ENCODE measurements at places on chromosomes 16 and 17. TPM values are rescaled to one million over a fixed set of nuclear protein-coding genes. Genes with fewer than 3 reads are reported as not detected.

Gene FA2H
- 7.3 TPM for total RNA-seq

DNA sequence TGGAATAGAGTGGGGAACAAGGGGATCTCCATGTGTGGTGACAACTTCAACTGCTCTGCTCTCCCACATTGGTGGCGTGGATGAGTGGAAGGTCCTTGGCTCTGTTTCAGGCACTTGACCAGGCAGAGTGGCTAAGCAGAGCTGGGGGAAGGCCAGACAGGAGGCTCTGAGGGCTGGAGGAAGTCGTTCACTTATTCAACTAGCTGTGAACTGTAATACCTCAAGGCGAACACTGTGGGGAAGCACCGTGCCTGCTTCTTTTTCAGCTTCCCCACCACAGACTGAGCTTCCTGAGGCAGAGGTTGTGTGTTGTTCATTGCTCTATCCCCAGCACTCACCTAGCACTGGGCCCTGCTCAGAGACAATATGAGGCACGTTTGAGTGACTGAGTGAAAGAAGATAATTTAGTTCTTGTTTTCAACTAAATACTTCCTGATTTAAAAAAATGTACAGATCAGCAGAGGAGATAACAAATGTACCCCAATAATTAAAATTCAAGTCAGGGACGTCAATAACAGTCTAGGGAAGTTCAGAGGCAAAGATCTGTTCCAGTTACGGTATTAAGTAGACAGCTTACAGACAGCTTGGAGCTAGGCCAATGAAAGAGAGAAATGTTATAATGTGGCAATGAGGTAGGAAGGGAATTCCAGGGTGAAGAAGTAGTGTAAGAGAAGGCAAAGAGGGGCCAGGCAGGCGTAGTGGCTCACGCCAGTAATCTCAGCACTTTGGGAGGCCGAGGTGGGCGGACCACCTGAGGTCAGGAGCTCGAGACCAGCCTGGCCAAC is 34.7 kb downstream of the MYO18A start:
- peak; percentile 82 for DNase-seq
- H3K4me3 ChIP-seq: no peak overlapping the region
- peaks cover 22% of the 10 kb centered on the region for H3K4me1 ChIP-seq
- H3K36me3 ChIP-seq: no peaks in the 10 kb centered on the region

Gene MSLN
- total RNA-seq: 464 TPM

GRCh38 chr17:7841396-7841914 is 7.4 kb downstream of the KDM6B start:
- H3K36me3 ChIP-seq: no peaks in the 10 kb centered on the region
- no peaks in the 10 kb centered on the region for H3K27me3 ChIP-seq
- peak overlapping the region; percentile 100 for H3K27ac ChIP-seq
- peaks cover 35% of the 10 kb centered on the region for H3K4me1 ChIP-seq
- DNase-seq: peak; percentile 84
- H3K4me3 ChIP-seq: peak overlapping the region; percentile 63

GRCh38 chr16:70684146-70685060 is 1.4 kb downstream of the MTSS2 start:
- H3K27ac ChIP-seq: peak overlapping the region; percentile 55
- peaks cover 21% of the 10 kb centered on the region for H3K27me3 ChIP-seq
- H3K36me3 ChIP-seq: no peaks in the 10 kb centered on the region
- H3K4me1 ChIP-seq: peaks cover 40% of the 10 kb centered on the region
- peak; percentile 63 for DNase-seq

GRCh38 chr17:76197911-76198310 is 42.4 kb downstream of the RNF157 start:
- no peaks in the 10 kb centered on the region for H3K4me1 ChIP-seq
- H3K36me3 ChIP-seq: no peaks in the 10 kb centered on the region
- no peak overlapping the region for H3K4me3 ChIP-seq
- no peaks in the 10 kb centered on the region for H3K27me3 ChIP-seq

DNA sequence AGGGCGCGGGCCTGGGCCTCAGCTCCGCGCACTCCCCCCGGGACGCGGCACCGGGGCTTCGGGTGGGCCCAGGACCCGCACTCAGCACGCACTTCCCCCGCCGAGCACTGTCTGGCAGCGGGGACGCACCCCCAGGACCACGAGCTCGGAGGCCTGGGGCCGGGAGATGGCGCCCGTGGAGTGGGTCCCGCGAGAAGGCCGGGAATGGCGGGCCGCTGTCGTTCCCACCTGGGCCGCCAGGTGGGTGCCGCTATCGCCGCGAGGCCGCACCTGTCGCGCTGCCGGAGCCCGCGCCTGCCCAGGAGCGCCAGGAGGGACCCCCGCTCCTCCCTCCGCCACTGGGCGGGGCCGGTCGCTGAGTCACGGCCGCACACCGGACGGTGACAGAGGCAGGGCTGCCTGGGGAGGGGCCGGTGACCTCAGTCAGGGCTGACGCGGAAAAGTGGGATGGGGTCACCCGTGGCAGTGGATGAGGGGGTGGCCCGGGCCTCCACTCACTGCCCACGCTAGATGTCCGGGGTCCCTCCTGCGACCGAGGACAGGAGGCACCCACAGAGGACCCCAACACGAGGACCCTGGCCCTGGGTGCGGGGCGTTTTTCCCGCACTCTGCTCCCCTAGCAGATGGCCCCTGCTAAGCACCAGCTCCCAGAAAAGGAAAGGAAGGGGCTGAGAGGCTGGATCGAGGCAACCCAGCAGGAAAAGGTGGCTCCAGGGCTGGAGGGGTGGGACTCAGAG is 6.9 kb upstream of the ACTG1 start:
- no peaks in the 10 kb centered on the region for H3K36me3 ChIP-seq
- peak overlapping the region; percentile 71 for H3K27ac ChIP-seq
- DNase-seq: peak; percentile 93
- no peaks in the 10 kb centered on the region for H3K27me3 ChIP-seq
- H3K4me1 ChIP-seq: peaks cover 50% of the 10 kb centered on the region

DNA sequence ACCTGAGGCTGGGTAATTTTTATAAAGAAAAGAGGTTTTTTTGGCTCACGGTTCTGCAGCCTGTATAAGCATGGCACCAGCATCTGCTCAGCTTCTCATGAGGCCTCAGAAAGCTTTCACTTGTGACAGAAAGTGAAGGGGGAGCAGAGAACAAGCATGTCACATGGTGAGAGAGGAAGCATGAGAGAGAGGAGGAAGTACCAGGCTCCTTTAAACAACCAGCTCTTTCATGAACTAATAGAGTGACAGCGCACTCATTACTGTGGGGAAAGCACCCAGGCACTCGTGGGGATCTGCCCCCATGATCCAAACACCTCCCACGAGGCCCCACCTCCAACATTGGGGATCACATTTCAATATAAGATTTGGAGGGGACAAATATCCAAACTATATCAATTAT is 86.8 kb downstream of the USP32 start:
- H3K4me3 ChIP-seq: no peak overlapping the region
- H3K27me3 ChIP-seq: no peaks in the 10 kb centered on the region

- no peak overlapping the region for H3K4me3 ChIP-seq
- DNase-seq: no peak
- no peaks in the 10 kb centered on the region for H3K36me3 ChIP-seq
- H3K27ac ChIP-seq: no peak overlapping the region
These were observed 14.7 kb upstream of the PABPN1L start for GRCh38 chr16:88881007-88881615.

DNA sequence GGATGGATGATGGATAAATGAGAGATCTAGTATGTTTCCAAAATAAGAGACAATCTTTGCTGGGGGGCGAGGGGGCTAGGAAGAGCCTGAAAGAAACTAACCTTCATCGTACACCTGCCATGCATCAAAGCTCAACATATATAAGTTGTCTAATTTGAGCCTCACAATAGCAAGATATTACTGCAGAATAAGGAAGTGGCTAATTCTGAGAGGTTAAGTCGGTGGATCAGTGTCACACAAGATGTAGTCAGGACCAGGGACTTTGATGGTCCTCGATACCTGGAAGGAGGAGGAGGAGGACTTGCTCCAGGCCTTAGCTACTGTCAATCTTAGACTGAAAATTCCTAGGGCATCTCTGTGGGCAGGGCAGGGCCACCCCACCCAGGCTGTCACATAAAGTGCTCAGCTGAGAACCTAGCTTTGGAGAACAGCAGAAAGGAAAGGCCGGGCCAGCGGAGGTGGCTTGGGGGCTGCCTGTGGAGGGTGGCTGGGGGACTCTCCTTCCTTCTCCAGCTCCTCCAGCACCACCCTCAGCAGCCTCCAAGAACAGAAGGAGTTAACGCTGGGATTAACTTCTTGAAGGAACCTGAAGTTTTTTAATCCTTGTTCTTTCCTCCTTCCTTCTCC is 460 bp upstream of the SLC13A2 start:
- H3K27ac ChIP-seq: no peak overlapping the region
- H3K4me1 ChIP-seq: no peaks in the 10 kb centered on the region
- no peak overlapping the region for H3K4me3 ChIP-seq
- H3K27me3 ChIP-seq: no peaks in the 10 kb centered on the region
- no peak for DNase-seq
- H3K36me3 ChIP-seq: no peaks in the 10 kb centered on the region

Gene TRIM25
- total RNA-seq: 71.4 TPM

DNA sequence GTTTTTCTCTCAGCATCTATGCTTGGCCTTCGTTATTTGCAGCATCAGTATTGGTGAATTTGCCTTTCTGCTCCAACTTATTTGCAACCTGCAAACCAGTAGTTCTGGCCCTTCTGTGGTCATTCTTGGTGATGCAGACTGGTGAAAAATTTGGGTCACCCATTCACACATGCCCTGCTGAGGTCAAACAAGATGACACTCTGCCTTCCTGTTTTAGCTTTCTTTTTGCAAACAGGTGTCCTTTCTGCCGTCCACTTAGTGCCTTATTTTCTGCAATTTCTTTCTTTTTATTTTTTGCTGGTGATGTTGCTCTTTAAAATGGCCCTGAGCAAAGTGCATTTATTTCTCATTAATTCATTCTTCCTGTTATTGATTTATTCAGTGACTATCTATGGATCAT is 31.3 kb downstream of the PLCG2 start:
- H3K4me1 ChIP-seq: peaks cover 11% of the 10 kb centered on the region
- H3K27me3 ChIP-seq: no peaks in the 10 kb centered on the region
- no peak for DNase-seq
- no peaks in the 10 kb centered on the region for H3K36me3 ChIP-seq
- H3K27ac ChIP-seq: no peak overlapping the region

DNA sequence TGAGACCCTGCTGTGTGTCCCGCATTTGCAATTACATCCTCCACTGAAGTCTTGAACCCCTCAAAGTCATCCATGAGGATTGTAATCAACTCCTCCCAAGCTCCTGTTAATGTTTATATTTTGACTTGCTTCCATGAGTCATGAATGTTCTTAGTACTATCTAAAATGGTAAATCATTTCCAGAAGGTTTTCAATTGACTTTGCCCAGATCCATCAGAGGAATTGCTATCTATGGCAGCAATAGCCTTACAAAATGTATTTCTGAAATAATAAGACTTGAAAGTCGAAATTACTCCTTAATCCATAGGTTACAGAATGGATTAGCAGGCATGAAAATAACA is 2.5 kb upstream of the C16orf87 start:
- H3K27me3 ChIP-seq: no peaks in the 10 kb centered on the region
- H3K36me3 ChIP-seq: no peaks in the 10 kb centered on the region
- no peak overlapping the region for H3K4me3 ChIP-seq
- no peak overlapping the region for H3K27ac ChIP-seq
- DNase-seq: no peak
- H3K4me1 ChIP-seq: peaks cover 21% of the 10 kb centered on the region

DNA sequence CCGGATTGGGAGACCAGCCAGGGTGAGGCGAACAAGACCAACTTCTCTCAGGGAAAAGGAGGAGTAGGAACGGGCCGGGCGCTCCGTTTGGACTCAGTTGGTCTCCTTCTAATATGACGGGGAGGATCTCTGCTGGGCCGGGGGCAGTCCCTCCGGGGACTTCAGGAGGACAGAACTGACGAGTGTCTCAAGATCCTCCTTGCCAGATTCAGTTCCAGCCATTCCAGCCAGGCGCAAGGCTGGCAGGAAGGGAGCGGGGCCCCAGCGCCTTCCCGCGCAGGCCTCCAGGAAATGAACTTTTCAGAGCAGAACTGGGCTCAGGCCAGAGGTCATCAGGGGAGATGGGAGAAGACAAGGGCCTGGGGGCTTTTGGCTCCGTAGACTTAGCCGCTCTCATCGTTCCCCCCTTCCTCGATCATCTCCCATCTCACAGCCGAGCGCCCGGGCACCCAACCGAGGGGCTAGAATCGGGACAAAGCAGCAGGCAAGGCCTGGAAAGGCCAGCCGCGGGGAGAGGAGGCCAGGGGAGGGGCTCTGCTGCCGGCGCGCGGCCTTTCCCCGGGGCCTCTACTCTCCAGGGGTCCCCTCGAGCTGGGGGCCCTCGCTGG is 1.6 kb downstream of the ZNF423 start:
- DNase-seq: no peak
- peaks cover 95% of the 10 kb centered on the region for H3K27me3 ChIP-seq
- H3K4me1 ChIP-seq: peaks cover 4% of the 10 kb centered on the region
- H3K27ac ChIP-seq: peak overlapping the region; percentile 79
- no peaks in the 10 kb centered on the region for H3K36me3 ChIP-seq
- H3K4me3 ChIP-seq: peak overlapping the region; percentile 66

Gene ETV4
- 9.8 TPM for total RNA-seq

Gene ABCA6
- total RNA-seq: 12.4 TPM

DNA sequence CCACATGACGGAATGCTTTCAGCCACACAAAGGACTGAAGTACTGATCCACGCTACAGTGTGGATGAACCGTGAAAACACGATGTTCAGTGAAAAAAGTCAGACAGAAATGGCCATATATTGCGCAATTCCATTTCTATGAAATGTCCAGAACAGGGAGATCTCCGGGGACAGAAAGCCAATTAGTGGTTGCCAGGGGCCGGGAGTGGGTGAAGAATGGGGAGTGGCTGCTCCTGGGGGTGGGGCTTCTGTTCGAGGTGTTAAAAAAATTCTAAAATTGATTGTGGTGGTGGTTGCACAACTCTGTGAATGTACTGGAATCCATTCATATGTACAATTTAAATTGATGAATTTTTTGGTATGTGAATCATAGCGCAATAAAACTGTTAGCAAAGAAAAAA is 154.8 kb upstream of the HSBP1 start:
- no peak for DNase-seq
- H3K4me1 ChIP-seq: no peaks in the 10 kb centered on the region
- H3K4me3 ChIP-seq: no peak overlapping the region
- H3K27me3 ChIP-seq: no peaks in the 10 kb centered on the region
- H3K27ac ChIP-seq: no peak overlapping the region

GRCh38 chr17:44820631-44821212 is 9.4 kb downstream of the GJC1 start:
- no peaks in the 10 kb centered on the region for H3K27me3 ChIP-seq
- DNase-seq: no peak
- no peaks in the 10 kb centered on the region for H3K36me3 ChIP-seq
- H3K27ac ChIP-seq: peak overlapping the region; percentile 3
- no peak overlapping the region for H3K4me3 ChIP-seq

DNA sequence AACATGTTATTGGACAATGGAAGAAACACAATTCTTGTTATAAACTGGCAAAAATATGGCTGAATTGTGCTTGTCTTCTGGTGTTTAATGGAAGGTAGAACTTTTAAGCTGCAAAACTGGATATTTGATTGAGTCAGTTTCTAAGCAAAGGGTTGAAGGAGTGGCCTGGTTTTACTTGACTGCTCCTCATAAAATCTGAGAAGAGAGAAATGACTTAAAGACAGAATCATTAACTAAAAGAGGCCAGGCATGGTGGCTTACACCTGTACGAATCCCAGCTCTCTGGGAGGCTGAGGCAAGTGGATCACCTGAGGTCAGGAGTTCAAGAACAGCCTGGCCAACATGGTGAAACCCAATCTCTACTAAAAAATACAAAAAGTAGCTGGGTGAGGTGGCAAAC is 770.7 kb downstream of the CDH11 start:
- H3K27me3 ChIP-seq: no peaks in the 10 kb centered on the region
- no peak for DNase-seq
- H3K36me3 ChIP-seq: no peaks in the 10 kb centered on the region
- no peaks in the 10 kb centered on the region for H3K4me1 ChIP-seq
